Choroid plexus epithelial cell (primary cell): ENCODE measurements at places on chromosomes 4 and X.

- peak; percentile 54 for DNase-seq
These were observed 474.0 kb upstream of the NDST3 start for GRCh38 chr4:117560329-117560728.

- no peak for DNase-seq
These were observed 551 bp downstream of the NPNT start for GRCh38 chr4:105895583-105896460.

DNA sequence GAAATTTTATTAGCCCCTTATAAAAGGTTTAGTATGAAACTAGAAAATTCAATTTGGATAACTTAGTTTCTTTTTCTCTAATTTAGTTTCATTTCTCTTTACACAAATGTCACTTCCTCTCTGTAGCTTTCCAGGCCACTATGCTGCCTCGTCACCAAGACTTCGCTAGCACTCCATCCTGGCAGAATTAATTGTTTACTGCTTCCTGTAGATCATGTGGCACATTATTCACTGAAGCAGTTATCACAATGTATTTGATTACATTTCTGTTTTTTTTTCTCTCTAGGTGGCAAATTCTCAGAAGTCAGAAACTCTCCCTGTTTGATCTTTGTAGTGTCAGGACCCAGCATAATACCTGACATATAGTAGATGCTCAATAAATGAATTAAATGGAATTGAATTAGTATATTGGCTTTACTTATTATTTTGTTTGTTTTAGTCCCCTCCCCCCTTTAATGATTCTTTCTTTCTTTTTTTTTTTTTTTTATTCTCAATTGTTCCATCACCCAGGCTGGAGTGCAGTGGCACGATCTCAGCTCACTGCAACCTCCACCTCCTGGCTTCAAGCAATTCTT is 9.3 kb upstream of the SAT1 start:
- DNase-seq, result no peak

GRCh38 chrX:129983575-129984110 is 1.2 kb downstream of the BCORL1 start:
- no peak for DNase-seq

- no peak for DNase-seq
These were observed 86.3 kb downstream of the BCOR start for GRCh38 chrX:40011322-40012038.

- DNase-seq, result peak; percentile 73
These were observed 622.1 kb downstream of the SPRY1 start for GRCh38 chr4:124018383-124019317.

GRCh38 chr4:89797117-89797516 is 39.8 kb downstream of the SNCA start:
- peak; percentile 69 for DNase-seq

DNA sequence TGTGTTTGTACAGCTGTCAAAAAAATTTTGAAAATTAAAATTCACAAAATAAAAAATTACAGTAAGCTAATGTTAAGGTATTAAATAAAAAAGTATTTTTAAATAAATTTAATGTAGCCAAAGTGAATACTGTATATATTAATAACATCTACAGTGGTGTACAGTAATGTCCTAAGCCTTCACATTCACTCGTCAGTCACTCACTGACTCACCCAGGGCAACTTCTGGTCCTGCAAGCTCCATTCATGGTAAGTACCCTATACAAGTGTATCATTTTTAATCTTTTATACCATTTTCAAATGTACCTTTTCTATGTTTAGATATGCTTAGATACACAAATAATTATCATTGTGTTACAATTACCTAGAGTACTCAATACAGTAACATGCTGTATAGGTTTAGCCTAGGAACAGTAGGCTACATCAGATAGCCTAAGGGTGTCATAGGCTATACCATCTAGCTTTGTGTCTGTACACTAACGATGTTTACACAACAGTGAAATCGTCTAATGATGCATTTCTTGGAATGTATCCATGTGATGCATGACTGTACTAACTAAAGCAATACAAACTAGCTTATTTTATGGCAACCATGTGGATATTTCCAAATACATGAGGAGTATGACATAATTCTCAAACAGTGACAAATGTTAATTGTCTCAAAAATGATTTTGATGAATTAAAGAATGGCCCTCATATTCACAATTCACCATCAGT is 13.7 kb downstream of the DDX60 start:
- DNase-seq, result peak; percentile 21

DNA sequence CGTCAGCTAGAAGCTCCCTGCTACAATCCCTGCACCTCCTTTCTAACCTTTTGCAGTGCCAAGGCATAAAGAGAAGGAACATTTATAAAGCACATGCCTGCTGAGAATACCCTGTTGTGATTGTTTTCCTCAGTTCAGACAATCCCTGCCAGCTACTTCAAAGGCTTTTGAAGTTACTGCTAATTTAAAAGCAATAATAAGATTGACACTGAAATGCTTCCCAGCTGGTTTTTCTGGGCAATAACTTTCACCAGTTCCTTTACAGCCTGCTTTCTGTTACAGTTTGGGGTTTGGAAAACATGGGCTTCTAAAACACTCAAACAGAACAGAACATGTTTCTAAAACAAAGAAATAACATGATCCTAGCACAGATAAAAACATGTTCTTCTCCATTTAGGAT is 232.3 kb upstream of the CPEB2 start:
- DNase-seq, result no peak

DNA sequence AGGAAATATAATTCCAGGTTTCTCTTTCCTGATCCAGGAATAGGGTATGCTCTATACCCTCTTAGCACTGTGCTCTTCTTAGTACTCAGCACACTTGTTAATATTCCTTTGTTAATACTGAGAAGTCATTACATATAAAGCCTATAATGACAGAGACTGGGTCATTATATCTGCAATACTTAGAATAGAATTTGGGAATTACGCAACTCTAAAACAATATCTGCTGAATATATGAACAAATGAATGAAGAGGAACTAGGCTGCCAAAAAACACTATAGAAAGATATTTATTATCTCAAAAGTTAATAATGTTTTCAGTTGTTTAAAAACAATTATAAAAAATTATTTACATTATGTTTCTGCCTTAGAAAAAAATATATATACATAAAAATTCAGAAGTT is 36.4 kb upstream of the ANKRD50 start:
- DNase-seq, result no peak

DNA sequence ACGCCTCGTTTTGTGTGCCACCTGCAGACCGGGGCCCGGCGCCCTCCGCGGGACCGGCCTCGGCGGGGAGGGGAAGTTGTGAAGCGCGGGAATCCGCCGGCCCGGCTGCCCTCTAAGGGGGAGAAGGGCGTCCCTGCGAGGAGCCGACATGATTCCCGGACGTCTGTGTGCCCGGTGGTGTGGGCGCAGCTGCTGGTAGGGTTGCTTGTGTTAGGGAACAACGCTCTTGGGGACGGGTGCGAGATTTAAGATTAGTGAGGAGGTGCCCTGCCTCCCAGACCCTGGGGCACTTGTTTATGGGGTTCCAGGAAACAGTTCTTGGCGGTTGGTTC is 627 bp downstream of the CDKN2AIP start:
- DNase-seq, result no peak

GRCh38 chr4:100609810-100610209 is 92.0 kb upstream of the EMCN start:
- no peak for DNase-seq

- peak; percentile 22 for DNase-seq
These were observed 8.2 kb upstream of the TRAM1L1 start for GRCh38 chr4:117093571-117093970.

- DNase-seq, result no peak
These were observed 8.1 kb downstream of the COQ2 start for GRCh38 chr4:83276299-83277040.

GRCh38 chr4:148077581-148077980 is 345.7 kb downstream of the ARHGAP10 start:
- DNase-seq, result no peak

DNA sequence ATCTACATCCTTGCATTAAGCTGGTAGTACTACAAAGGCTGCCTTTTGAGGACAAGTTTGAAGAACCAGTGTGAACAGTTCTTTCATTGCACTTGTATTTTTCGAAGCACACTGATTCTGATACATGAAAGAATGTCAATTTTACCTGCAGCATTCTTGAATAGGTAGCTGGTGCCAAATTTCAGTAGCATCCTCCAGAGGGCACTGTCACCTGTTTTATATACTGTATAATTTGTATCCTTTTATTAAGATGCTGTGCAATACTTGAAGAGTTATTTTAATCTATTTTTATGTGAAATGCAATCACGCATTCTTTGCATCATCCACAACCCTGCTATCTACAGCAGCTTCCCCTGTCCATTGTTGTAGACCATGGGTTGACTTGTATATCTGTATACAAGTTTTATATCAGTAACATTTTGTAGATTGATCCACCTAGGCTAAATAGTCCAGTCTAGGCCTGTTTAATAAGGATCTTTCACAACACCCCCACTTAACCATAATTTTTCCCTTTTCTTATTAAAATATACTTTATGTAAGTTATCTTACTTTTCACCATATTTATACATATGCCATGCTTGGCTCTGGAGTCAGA is 325.7 kb downstream of the PCDH7 start:
- peak; percentile 62 for DNase-seq

DNA sequence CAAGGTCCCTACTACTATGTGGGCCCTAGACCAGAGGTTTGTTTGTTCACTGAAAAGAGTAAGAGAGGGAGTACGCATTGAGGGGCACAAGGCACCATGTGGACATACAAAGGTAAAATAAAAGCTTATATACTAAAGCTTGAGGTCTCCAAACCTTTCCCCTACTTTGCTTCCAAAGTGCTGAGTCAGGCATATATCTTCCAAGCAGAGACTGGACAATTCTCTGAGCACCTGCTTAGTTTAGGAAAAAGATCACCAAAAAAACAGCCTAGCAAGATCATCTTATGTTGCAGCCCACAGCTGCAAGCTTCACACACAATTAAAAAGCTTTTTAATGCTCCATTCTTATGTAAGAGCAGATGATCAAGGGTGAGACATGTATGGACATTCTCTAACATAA is 119.5 kb downstream of the WDFY3 start:
- DNase-seq, result no peak

DNA sequence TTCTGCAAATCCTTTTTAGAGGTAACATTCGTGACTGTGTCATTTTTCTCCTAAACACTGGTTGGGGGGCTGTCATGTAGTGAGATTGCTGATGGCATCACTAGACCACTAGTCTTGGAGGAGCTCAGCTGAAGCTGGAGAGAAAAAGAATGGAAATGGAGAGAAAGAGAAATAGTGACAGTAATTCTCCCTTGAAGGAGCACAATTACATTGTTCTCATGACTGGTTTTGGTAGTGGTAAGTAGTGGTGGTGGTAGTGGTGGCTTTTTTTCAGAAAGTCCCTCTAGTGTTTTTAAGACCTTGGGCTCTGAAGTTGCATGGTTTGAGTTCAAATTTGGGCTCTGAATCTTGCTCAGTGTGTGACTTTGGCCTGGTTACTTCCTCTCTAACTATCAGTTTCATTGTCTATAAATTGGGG is 99.8 kb downstream of the LARP7 start:
- no peak for DNase-seq

GRCh38 chrX:53249408-53250042 is 24.5 kb upstream of the KDM5C start:
- no peak for DNase-seq

DNA sequence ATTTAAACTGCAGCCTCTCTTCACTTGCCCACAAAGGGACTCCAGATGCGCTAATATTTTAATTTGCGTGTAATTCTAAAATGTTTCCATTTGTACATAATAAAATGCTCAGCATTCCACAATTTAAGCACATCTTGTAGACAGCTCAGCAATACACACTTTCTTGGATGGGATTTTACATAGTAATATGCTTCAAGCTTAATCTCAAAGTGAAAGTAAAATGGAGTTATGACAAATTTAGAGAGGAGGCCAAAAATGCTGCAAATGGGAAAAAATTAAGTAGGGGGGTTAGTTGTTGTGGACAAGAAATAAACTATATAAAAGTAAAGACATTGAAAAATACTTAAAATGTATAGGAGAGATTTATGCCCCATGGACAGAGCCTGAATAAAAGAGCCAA is 149.1 kb downstream of the FBXO8 start:
- DNase-seq, result no peak

GRCh38 chr4:184612074-184612473 is 37.2 kb downstream of the CASP3 start:
- no peak for DNase-seq

DNA sequence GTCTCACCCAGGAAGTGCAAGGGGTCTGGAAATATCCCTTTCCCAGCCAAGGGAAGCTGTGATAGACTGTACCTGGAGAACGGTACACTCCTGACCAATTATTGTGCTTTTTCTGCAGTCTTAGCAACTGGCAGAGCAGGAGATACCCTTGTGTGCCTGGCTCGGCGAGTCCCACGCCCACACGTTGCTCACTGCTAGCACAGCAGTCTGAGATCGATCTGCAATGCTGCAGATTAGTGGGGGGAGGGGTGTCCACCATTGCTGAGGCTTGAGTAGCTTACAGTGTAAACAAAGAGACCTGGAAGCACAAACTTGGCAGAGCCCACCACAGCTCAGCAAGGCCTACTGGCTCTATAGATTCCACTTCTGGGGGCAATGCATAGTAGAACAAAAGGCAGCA is 138.5 kb downstream of the CHRDL1 start:
- no peak for DNase-seq

- no peak for DNase-seq
These were observed 85.1 kb upstream of the LCORL start for GRCh38 chr4:18106620-18107019.

DNA sequence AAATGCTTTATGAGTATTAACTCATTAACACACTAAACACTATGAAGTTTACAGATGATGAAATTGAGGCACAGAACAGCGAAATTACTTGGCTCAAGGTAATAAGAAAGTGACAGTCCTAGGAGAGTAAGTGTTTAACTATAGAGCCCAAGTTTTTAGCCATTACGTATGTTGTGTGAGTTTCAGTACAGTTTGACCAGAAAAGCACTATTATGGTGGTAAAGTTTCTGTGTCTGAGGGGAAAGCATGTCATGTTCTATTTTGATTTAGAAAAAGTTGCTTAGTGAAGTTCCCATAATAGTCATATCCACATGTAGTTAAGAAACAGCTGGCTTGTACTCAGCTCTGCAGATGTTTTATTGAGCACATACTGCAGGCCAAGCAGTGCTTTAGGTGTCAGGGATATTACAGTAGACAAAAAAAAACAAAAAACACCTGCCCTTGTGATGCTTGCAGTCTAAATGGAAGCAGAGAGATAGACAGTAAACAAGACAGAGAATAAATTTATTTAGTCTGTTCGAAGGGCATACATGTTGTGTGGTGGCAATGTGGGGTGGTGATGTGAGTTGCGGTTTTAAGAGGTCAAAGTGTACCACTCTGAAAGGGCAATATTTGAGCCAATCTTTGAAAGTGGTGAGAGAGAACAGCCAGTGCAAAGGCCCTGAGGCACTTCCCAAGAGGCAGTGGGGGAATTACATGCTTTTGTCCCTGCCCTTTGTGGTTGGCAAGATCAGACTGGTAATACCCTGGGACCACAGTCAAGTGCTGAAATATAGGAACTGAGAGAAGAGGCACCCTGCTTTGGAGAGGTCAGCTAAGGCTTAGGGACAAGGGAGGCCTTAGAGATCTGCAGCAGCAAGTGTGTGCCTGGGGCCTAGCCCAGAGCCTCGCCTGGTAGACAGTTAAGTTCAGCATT is 6.2 kb downstream of the TMEM131L start:
- no peak for DNase-seq

GRCh38 chrX:102063445-102064074 is 61.9 kb upstream of the TCEAL2 start:
- no peak for DNase-seq

- DNase-seq, result no peak
These were observed 36.4 kb upstream of the LCORL start for GRCh38 chr4:18057821-18058533.

GRCh38 chr4:98574816-98575215 is 83.6 kb downstream of the TSPAN5 start:
- no peak for DNase-seq

- no peak for DNase-seq
These were observed 309.4 kb downstream of the GLUD2 start for GRCh38 chrX:121356850-121357171.

GRCh38 chr4:99832321-99832720 is 15.7 kb downstream of the DAPP1 start:
- DNase-seq, result no peak
